ENCODE measurements at places on chromosomes 4 and X.

- DNase-seq: no peak
Measured at GRCh38 chr4:74385386-74385785, 20.4 kb downstream of the EREG start.

DNA sequence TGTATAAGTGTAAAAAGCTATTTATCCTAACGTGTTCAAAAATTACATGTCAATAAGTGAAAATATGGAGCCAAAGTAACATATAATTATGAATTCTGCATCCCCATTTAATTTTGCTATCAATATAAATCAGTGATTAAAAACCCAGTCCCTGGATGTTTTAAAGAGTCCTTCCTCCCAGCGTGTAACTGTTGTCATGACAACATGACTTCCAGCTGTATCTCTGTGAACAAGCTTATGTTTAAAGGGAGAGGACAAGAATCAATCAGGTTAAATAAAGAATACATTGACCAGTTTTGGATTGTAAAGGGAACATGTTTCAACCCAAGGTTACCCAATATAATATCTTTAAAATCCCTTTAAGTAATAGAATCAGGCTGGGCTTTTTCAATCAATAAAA is 219.7 kb downstream of the NSUN7 start:
- no peak for DNase-seq

- DNase-seq: no peak
Measured at GRCh38 chr4:97457253-97457652, 686.0 kb downstream of the STPG2 start.

DNA sequence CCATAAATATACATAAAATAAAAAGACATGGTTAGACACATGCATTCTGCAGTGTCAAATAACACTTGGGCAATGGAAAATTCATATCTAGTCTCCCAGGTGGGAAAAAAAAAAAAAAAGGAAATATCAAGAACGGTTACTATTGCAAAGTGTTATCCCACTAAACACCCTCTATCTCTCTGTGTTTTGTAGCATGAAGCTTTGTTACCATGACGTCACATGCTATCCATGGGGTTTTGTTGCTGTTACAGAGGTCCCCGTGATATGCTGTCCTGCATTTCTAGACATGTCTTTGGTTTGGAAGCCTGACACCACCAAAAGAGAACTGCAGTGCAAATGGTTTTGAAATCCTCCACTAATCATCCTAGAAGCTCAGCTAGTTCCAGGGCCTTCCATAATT is 50.7 kb upstream of the TLR3 start:
- no peak for DNase-seq

DNA sequence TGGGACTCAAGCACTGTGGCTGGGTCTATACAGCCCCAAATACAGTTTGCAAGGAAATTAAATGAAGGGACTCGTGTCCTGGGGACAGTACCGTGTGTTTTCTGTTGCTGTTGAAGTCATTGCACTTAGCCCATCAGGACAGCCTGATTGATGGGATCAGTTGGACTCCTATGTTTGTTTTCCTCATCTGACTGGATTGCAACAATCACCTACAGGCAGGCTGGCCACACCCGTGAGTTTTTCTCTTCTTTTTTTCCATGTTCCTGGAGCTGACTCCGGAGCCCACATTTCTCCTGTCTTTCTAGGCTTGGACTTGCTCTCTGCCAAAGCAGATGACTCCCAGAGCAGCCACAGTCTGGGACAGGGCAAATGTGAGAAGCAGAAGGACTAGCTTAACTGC is 38.1 kb downstream of the RTL9 start:
- DNase-seq: no peak

- DNase-seq: no peak
Measured at GRCh38 chr4:117063961-117064696, 21.2 kb downstream of the TRAM1L1 start.

GRCh38 chrX:25300994-25301393 is 285.2 kb upstream of the ARX start:
- DNase-seq: no peak

GRCh38 chr4:106305435-106306055 is 10.5 kb downstream of the TBCK start:
- no peak for DNase-seq

DNA sequence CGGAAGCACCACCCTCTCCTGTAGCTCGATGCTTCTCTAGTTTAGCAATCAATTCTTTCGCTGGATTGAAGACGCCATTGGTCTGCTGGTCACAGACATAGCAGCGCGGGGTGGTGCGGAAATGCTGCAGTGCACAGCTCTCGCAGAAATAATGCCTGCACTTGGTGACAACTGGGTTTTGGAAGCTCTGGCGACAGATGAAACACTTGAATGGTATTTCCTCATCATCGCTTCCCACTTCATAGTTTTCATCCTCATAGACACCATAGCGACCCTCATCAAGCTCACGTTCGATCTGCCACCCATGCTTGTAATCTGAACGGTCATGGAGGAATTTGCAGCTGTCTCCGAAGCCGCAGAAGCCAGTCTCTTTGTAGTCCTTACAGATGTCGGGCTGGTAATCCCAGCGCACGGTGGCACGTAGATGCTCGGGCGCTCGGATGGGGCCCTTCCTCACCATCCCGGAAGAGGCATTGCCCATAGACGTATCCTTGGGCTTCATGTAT is 854 bp downstream of the RNF113A start:
- DNase-seq: no peak

DNA sequence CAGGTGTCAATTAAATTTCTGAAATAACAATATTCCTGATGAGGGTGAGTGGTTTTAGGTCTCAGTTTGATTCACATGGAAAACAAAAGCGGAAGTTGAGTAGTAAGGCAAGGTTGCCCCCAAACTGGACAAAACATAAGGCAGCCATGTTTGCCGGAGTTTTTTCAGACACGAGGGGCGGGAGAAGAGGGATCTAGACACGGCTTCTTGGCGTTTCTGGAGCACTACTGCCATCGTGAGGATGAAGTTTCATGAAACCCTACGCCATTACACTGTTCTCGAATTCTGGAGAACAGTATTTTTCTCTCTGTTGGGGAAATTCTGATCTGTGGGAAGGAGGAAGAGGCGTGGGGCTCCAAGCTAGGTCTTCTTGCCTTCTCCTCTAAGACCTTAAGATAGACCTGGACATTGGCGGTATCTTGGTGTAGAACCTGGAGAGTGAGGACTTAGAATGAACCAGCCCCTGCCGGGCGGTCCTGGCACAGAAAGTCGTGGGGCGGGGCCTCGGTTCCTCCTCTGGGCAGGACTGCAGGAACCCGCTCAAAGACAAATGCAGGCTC is 160.3 kb downstream of the OR13H1 start:
- DNase-seq: no peak

DNA sequence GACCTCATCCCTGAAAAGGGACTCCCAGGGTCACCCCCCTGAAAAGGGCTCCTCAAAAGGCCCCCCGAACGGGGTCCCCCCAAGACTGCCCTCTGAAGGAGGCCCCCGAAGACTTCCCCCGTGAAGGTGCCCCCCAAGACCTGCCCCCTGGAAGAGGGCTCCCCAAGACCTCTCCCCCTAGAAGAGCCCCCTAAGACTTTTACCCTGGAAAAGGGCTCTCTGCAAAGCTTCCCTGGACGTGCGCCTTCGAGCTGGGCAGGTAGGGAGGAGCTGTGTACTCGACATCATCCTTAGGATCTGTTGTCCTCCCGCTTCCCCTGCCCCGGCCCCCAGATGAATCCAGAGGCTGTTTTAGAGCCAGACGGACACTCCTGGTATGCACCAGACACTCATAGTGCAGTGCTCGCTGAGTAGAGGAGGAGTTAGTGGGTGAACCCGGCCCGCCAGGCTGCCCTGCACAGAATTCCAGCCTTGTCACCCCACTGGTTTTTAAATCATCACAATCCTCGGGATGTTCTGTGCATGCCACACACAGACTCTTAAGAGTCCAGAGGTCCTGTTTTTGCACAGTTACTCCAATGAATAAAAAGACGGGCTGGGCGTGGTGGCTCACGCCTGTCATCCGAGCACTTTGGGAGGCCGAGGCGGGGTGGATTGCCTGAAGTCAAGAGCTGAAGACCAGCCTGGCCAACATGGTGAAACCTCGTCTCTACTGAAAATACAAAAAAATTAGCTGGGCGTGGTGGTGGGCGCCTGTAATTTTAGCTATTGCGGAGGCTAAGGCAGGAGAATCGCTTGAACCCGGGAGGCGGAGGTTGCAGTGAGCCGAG is 5.7 kb upstream of the SLC25A6 start:
- DNase-seq: no peak

Measured in thoracic aorta (tissue), 2 donors.